ENCODE measurements at places on chromosomes 16 and 17.

DNA sequence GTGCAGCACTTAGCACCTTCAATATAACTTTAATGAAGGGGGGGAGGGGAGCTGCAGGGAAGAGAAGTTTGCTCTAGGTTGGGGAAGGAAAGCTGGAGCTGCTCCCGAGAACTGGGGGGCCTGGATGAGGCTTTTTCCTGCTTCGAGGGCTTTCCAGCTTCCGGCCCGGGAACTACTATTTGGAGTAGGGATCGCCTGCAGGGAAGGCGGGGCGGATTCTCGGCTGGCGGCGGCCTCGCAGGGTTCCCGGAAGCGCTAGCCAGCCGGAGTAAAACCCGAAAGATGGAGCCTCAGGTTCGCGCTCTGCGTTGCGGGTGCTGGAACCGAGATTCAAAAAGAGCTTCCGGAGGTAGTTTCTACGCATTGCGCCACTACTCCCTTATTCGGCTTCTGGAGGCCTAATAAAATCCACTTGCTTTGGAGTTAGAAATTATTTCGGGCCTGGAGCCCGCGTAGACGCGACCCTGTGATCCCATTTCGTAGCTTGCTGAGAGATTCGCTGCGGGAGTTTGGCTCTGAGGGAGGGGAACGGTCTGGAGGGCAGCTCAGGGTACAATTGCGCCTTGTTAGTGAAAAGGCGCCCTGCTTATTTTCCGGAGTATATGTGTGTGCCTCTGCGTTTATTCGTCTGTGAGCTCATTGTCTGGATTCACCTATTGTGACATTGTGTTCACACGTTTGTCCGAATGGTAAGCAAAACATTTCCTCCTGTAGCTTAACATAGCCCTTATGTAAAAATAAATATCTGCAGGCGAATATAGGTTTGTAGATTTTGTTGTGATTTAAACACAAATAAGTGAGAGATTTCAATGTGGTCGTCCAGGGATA, 652 bp downstream of the PRAC2 start:
- DNase-seq, result no peak

DNA sequence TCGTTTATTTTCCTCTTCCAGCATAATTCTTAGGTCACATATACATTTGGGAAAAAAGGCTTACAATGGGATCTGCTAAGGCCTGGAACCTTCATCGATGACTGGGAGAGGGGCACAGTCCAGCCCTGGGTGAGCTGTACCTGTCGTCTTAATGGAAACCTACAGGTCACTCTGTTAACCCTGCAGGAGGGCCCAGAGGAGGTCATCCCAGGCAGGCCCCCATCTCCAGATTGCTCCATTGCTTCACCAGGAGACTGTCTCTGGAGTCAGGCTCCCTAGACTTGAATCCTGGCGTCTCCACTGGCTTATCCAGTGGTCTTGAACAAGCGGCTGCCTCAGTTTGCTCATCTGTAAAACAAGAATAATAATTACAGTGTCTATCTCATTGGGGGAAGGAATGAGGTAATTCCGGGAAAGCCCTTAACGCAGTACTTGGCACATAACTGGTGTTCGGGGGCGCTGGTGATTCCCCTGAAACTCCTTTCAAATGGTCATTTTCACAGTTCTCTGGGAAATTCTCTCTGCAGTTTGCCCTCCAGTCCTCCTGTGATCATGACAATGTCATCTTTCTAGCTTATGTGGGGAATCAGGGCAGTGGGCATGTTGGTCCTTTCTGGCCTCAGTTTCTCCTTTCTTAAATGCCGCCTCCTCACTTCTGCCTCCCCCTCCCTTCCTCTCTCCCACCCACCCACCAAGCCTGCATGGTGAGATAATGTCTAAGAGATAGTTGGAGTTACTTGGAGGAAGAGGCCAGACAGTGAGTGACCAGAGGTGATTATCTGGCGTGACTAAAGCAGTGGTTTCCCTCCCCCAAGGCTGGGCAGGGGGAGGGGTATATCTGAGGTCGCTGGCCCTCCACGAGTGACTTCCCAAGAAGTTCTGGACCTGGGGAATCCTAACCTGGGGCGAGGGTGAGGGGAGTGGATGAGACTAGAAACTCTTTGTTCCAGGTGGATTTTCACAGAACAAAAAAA, 31.3 kb upstream of the TAC4 start:
- DNase-seq, result no peak

- DNase-seq, result no peak
Measured at GRCh38 chr17:3866276-3866675, 20.2 kb upstream of the NCBP3 start.

- no peak for DNase-seq
Measured at GRCh38 chr17:51802544-51802943, 356.0 kb downstream of the CA10 start.

- no peak for DNase-seq
Measured at GRCh38 chr16:46775214-46775613, 27.1 kb upstream of the MYLK3 start.

DNA sequence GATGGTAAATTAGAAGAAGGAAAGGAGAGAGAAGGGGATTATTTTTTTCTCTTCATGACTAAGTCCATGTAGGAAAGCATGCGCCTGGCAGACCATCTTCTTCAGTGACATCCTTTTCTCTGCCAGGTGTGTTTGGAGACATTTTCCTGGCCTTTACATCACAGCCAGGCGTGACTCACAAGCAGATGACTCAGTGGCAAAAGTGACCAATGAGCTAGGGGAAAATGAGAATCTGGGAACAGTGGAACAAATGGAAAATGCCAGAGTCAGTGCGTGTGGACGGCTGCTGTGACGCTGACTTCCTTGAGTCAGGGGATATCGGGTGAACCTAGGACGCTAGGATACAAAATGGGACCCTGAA, 9.4 kb downstream of the KIAA0513 start:
- DNase-seq, result peak; percentile 85

- peak; percentile 61 for DNase-seq
Measured at GRCh38 chr17:10683853-10684252, 13.5 kb downstream of the SCO1 start.

GRCh38 chr16:50228364-50228868, 37.9 kb upstream of the ADCY7 start:
- DNase-seq, result no peak

DNA sequence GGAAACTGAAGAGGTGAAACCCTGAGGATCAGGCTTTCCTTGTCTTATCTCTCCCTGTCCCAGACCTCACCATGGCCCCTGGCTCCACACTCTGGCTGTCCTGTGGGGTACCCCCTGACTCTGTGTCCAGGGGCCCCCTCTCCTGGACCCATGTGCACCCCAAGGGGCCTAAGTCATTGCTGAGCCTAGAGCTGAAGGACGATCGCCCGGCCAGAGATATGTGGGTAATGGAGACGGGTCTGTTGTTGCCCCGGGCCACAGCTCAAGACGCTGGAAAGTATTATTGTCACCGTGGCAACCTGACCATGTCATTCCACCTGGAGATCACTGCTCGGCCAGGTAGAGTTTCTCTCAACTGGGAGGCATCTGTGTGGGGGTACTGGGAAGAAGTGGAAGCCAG, 1.4 kb downstream of the CD19 start:
- DNase-seq, result no peak

DNA sequence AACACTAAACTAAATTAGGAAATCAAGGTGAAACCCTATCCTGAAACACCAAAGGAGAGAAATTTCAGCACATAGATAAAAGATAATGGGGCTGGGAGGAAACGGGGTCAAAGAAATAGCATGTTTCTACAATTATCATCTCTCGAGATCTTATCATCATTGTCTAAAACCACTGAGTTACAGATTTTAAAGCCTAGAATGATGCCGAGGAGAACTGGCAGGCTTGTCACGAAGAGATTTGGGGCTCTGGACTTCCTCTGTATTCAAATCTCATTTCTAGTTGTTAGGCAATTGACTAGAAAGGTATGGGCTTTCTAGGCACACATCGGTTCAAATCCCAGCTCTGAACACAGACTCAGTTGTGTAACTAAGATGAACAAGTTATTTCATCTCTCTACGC, 9.3 kb downstream of the PDZD9 start:
- no peak for DNase-seq
